ENCODE measurements at places on chromosomes 2 and 18.

GRCh38 chr2:134341476-134341875 lies 87.6 kb downstream of the MGAT5 start:
- no peak for DNase-seq

DNA sequence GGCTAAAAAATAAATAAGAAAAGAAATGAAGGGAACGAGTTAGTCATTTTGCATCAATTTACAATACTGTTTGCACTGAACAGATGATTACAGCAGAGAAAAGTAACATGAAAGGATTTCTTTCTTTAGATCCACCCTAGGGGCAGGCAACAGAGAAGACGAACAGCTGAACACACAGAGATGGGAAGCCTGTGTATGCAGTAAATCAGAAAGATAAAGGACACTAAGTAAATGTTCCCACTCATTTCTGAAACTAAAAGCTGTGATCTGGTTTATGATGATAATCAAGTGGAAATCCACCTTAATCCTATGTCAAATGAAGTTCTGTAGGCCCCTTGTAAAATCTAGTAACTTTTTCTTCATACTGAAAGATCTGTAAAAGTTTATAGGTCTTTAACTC lies 54.2 kb downstream of the AKAIN1 start:
- no peak for DNase-seq

DNA sequence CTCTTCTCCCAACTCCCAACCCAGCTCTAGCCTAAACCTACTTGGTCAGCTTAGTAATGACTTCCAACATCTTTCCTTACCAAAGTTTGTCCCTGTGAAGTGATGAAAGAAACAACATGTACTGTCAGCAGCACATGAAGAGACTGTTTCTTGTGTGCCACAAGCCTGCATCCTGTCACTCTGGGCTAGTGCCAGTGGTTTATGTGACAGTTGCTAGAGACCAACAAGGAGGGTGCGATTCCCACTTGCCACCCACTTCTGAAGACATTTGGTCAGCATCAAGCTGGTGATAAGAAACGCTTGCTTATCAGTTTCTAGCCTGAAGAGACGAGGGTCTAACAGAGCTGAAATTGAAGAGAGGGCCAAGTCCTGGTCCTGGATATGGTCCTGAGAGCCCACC lies 132.6 kb downstream of the COL4A4 start:
- no peak for DNase-seq

DNA sequence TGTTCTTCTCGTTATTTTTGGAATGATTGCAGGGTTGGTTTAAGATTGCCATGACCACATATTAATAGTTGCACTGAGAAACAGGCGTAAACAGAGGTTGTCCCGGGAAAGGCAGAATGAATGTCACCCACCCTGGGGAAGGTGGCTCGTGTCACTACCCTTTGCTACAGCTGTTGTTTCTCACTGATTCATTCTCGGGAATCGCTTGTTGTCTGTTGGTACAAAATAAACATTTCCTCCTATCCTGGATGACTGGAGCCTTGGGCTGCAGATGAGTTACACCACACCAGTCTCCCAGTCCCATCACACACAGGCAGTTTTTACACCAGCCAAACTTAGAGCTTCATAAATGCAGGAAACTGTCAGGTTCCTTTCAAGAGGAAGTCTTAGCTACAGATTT lies 216.7 kb downstream of the GBX2 start:
- DNase-seq, result no peak

- no peak for DNase-seq
Measured at GRCh38 chr2:19949071-19949470, 40.8 kb downstream of the WDR35 start.

GRCh38 chr2:30744823-30745222 lies 62.4 kb downstream of the CAPN13 start:
- DNase-seq, result no peak

DNA sequence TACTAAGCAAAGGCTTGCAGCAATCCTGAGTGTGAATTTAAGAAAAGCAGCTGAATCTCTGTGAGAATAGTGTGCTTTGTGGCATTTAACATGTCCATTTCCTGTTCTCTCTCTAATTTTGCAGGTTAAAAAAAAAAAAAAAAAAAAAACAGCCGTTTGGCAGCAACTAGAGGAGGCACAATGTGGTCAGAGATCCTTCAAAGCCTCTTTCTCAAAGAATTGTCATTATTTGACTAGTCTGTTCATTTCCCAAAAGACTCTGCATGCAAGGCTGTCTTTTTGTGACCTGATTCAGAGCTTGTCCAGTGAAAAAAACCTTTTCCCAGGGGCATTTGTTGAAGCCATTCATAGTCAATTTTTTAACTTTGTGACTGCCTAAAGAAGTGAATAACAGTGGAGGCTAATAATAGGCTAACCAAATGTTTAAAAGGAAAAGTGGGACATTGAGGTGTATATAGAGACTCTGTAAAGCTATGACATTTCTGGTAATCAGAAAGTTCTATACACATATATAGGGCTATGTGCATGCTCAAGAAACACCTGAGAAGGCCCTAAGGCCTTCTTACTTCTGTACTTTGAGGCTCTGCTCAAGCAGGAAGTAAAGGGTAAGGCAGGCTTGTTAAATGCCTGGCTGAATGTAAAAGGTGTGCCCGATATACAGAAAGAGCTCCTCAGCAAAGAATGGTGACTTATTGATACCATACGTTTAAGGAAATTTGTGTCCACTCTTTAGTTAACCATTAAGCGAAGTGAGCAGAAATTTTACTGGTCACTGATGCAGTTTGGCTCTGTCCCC lies 289.6 kb upstream of the RAB6C start:
- no peak for DNase-seq

- DNase-seq, result no peak
Measured at GRCh38 chr2:47452761-47453160, 49.8 kb downstream of the MSH2 start.

DNA sequence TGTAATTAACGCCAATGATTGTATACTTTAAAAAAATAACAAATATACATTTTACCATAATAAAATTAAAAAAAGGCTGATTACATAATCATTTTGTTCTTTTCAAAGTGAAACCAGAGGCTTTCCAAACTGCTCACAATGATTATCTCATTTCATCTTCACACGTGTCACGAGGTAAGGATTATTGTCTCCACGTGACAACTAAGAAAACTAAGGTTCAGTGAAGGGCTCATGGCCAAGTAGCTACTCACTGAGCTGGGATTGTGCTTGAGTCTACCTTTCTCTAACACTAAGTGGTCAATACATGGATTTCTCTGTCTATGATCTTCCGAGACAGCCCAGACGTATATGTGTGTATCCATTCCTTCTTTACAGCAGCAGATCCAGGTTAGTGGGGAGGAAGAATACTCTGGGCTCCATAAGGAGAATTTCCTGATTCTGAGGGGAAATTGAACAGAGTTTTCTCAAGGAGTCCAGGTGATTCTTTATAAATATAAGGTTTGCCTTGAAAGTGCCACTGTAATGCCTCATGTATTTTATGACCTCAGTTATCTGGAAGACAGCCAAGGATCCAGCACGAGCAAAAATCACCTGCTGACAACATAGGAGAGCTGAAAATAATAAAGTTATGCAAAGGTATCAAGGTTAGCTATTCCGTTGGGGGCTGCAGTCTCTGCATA lies 25.6 kb upstream of the ACSL3 start:
- DNase-seq, result no peak

GRCh38 chr2:68768461-68768860 lies 33.9 kb downstream of the ARHGAP25 start:
- no peak for DNase-seq

Data from cerebellar cortex (tissue), 1 donor.